ENCODE measurements at places on chromosomes 3 and 15.

GRCh38 chr3:34207806-34208205 lies 409.4 kb downstream of the PDCD6IP start:
- DNase-seq: no peak

DNA sequence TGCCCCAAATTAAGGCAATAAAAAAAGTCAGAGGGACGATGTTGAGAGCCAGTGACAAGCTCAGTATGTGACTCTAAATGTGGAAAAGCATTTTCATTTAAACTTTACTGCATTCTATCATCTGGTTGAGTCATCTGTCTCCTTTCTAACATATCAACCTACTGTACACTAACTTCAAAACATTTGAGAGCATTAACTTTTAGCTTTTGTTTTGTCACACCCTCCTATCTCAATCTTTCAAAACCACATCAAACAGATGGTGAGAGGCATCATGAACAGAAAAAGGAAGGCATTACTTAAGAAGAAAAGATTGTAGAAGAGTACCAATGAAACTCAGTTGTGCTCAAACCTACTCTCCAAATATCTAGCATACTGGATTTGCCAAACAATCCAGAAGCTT lies 4.8 kb downstream of the LRRC58 start:
- peak; percentile 11 for DNase-seq

GRCh38 chr15:101413239-101413638 lies 76.3 kb downstream of the PCSK6 start:
- DNase-seq: no peak

- DNase-seq: no peak
Observed at GRCh38 chr15:92903631-92903965, 3.5 kb downstream of the CHD2 start.

GRCh38 chr15:59997070-59997701 lies 6.9 kb upstream of the FOXB1 start:
- no peak for DNase-seq

DNA sequence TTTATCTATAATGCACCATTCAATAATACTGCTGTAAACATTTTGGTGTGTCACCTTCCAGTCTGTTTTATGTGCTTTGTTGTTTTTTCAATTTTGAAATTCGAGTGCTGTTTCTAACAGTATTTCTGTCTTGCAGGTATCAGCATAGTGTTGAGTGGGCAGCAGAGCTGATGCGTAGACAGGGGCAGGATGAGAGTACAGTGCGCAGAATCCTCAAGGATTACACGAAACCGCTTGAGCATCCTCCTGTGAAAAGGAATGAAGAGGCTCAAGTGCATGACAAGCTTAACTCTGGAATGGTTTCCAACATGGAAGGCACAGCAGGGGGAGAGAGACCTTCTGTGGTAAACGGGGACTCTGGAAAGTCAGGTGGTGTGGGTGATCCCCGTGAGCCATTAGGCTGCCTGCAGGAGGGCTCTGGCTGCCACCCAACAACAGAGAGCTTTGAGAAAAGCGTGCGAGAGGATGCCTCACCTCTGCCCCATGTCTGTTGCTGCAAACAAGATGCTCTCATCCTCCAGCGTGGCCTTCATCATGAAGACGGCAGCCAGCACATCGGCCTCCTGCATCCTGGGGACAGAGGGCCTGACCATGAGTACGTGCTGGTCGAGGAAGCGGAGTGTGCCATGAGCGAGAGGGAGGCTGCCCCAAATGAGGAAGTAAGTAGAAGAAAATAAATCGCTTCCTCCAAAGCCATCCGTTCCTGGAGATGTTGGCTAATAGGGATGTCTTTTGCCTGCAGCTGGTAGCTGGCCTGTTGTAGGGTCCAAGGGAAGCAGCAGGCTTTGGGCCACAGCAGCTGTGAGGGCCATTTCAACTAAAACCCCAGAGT lies 19.1 kb downstream of the TSEN2 start:
- no peak for DNase-seq

- no peak for DNase-seq
Observed at GRCh38 chr15:22870865-22871264, 32.4 kb downstream of the NIPA2 start.

GRCh38 chr3:135503760-135504686 lies 461.5 kb upstream of the PPP2R3A start:
- peak; percentile 71 for DNase-seq

GRCh38 chr3:169847896-169848295 lies 21.8 kb downstream of the LRRC31 start:
- DNase-seq: no peak

DNA sequence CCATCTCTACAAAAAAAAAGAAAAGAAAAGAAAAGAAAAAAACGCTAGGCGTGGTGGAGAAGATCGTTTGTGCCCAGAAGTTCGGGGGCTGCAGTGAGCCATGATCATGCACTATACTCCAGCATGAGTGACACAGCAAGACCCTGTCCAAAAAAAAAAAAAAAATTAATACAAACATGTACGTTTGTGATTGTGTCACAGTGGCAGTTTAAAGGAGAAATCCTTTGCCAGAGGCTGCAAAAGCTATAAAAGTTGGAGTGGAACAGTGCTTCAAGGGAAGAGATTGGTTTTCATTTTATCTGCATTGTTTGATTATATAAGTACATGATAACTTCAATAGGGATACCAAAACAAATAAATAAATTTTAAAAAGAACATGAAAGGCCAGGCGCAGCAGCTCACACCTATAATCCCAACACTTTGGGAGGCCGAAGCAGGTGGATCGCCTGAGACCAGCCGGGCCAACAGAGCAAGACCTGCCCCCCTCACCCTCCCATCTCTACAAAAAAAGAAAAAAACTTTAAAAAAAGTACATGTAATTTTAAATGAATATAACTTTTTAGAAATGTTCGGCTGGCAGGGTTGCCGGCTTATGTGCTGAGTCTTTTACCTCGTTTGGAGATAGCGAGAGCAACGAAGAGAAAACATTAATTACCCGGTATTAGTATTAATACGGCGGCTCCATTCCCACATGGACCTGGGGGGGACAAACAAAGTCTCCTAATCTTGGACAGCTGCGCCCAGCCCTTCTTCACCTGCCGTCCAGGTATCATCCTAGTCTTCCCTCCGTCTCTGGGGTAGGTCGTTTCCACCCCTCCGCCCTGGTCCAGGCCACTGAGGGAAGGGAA lies 573 bp upstream of the DIS3L start:
- DNase-seq: no peak

GRCh38 chr3:123067689-123068600 lies 1.1 kb downstream of the PDIA5 start:
- DNase-seq: no peak

DNA sequence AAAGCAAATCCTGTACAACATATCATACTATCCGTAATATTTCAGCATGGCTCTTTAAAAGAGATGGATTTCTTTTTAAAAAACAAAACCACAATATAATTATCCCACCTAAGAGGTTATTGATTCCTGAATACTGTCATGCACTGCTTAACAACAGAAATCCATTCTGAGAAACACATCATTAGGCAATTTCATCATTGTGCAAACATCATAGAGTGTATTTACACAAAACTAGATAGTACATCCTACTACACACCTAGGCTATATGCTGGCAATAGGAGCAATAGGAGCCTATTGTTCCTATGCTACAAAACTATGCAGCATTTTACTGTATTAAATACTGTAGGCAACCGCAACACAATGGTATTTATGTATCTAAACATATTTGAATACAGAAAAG lies 242.0 kb downstream of the NEK10 start:
- DNase-seq: no peak

GRCh38 chr3:154969366-154969765 lies 110.8 kb upstream of the MME start:
- no peak for DNase-seq

- DNase-seq: no peak
Observed at GRCh38 chr3:10247679-10248183, 528 bp upstream of the TATDN2 start.

- no peak for DNase-seq
Observed at GRCh38 chr15:46556010-46556409, 921.2 kb downstream of the SQOR start.

GRCh38 chr3:125662675-125663074 lies 67.4 kb upstream of the OSBPL11 start:
- no peak for DNase-seq

- DNase-seq: no peak
Observed at GRCh38 chr3:88364926-88365325, 215.2 kb downstream of the C3orf38 start.

DNA sequence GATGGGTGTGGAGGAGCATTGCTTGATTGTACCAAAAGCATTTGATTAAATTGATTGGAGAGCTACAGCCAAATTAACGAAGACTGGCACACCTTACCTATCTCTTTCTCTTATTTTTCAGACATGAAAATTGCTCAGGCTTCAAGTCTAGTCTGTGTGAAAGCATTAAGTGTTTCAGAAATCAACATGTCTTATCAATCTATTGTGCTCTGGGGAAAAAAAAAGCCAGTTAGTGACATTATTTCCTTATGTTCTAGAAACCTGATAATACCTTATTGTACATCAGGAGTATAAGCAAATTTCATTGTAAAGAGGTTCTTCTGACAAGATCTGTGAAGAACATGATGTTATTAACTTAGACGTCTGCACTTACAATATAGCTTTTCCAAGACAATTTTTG lies 465.2 kb downstream of the IL5RA start:
- DNase-seq: no peak

GRCh38 chr3:24389108-24390090 lies 105.3 kb downstream of the THRB start:
- no peak for DNase-seq

DNA sequence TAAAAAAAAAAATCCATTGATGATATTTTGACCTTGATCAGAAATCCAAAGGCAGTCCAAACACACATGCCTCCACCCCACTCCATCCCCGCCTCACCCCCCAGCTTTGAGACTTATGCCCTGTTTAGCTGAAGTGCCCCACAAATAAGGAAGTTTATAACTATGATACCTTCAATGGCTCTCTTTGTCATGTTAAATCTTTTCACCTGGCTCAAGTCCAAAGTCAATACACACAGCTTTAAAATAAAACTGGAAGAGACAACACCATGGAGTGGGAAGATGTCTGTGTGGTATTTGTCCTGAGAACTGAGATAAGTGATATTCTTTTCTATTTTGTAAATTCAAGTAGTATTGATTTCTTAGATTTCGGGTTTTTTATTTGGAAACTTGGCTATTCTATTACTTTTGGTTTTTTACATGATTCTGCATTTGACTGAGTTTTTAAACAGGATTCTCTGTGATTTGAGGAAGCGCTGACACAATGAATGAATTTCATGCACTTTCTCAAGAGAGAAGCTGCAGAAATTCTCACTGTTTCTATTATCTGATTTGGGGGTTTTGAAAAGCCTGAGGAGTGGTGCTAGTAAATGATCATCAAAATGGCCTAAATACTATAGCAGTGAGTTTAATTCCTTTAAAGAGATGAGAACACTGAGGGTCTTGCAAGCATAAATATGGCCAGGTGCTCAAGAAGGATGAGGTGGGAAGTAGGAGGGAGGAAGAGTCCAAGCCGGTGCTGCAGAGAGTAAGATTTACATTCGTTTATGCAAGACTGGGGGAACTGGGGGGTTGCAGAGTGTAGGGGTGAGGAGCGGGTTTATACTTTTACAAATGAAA lies 5.2 kb downstream of the FOXB1 start:
- DNase-seq: no peak

DNA sequence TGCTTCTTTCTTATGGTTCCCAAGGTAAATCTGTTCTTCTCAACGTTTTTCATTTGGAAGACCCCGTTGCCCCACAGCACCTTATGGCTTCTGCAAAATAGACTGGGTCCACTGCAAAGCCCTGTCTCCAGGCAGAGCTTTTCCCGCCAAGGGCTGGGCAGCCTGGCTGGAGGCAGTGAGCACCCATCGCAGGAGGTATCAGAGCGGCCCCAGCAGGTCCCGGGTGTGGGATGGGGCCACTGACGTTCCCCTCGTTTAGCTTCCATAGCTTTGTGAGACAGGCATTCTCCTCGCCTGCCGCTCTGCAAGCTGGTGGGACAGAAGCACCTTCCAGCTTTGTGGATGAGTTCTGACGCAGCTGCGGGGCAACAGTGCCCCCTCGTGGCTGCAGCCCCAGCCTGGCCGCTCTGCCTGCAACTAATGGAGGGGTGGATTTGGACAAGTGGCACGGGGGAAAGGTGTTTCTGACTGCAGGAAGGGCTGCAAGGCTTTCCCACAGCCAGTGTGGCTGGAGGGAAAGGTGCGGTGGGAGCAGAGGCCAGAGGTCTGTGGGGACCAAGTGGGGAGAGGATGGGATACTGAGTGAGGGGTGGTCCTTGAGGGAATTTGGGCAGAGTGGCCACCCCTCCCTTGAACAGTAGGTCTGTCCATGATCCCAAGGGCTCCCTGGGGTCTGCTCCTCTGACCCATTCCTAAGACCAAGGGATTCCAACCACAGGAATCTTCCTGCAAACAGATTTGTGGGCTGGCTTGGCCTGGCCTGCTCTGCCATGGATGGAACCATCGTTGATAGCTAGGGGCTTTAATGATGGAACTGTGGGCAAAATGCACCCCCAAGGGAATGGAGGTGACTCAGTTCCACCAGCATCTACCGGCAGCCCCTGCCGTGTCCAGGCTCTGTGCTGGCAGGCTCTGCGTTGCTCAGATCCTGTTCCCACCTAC lies 99.4 kb downstream of the FBLN2 start:
- peak; percentile 65 for DNase-seq

- peak; percentile 84 for DNase-seq
Observed at GRCh38 chr3:187740421-187741399, 4.6 kb downstream of the BCL6 start.

GRCh38 chr3:126954141-126954842 lies 28.6 kb upstream of the PLXNA1 start:
- peak; percentile 7 for DNase-seq

- DNase-seq: no peak
Observed at GRCh38 chr15:60933900-60934885, 294.9 kb downstream of the RORA start.

DNA sequence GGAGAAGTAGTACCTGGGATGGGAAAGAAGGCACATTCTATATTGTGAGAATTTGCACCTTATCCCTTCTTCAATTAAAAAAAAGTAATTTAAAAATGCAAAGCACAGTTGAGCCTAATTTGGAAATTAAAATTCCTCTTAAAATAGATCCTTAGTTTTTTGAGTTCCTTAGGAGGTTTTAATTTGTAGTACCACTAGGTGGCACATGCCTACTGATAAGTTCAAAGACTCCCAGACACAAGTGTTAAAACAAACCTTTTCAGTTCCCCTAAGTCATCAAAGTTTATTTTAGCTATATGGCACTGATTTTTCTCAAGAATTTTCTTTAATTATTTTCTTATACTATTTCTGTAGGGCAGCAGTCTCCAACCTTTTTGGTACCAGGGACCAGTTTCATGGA lies 127.6 kb upstream of the AZI2 start:
- DNase-seq: peak; percentile 26

DNA sequence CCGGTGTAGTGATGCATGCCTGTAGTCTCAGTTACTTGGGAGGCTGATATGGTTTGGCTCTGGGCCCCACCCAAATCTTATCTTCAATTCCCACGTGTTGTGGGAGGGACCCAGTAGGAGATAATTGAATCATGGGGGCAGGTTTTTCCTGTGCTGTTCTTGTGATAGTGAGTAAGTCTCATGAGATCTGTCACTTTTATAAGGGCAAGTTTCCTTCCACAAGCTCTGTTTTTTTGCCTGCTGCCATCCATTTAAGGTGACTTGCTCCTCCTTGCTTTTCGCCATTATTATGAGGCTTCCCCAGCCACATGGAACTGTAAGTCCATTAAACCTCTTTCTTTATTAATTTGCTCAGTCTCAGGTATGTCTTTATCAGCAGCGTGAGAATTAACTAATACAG lies 566.7 kb upstream of the NECTIN3 start:
- no peak for DNase-seq

GRCh38 chr3:14228681-14229470 lies 50.3 kb downstream of the LSM3 start:
- peak; percentile 18 for DNase-seq
